Endothelial cell (in vitro differentiated cells): ENCODE measurements at places on chromosomes 6 and 20.
A peak's percentile ranks its signal among the peaks of the same experiment; 100 is the strongest.

GRCh38 chr20:11682285-11682684, 235.4 kb upstream of the BTBD3 start:
- no peak for DNase-seq

- DNase-seq = no peak
Observed at GRCh38 chr6:149050160-149050559, 267.4 kb upstream of the TAB2 start.

- DNase-seq = no peak
Observed at GRCh38 chr20:50340541-50340940, 149.9 kb downstream of the CEBPB start.

GRCh38 chr20:60201198-60201835, 243.1 kb downstream of the CDH26 start:
- DNase-seq = no peak

- no peak for DNase-seq
Observed at GRCh38 chr20:57407541-57407956, 16.4 kb downstream of the RBM38 start.

DNA sequence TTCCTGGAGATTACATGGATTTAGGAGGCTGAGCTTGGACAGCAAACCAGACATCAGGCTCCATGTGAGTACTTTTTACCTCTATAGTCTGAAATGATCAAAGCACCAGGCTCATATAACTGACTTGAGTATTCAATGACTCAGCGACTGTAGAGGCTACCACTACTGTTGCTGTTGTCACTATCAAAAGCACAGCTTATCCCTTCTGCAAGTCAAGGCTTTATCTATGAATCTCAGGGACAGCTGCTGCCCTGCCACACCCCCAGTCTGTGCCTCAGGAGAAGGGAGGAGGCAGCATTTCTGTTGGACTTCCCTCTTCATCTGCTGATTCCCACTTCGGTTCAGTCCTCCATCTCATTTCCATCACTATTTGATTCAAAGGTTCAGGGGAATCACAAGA, 80.5 kb upstream of the CNR1 start:
- DNase-seq = no peak

DNA sequence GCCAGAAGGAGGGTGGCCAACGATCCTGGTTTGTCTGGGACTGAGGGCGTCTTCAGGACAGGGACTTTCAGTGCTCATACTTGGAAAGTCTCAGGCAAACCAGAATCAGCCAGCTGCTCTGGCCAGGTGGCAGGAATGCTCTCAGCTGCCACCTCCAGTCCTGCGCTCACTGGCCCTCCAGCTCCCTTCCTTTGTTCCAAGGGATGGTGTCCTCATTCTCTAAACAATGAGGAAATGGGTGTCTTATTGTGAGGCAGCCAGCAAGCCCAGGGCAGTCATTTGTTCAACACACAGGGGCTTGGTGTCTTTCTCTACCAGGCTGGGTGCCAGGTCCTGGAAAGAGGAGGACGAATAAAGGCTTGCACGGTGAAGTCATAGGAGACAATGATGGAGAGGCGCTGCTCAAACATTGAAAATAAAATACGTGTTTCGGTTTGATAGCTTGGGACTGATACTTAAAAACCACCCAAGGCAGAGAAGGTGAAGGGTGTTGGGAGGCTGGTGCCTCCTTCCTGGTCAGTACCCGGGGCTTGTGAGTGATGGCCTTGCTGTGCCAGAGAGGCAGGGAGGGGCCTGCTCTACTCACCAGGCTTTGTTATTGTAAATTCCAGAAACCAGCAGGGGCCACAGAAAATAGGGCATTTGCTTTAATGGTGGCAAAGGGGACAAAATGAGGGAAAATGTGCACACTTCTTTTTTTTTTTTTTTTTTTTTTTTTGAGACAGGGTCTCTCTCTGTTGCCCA, 11.3 kb upstream of the TMEM181 start:
- DNase-seq = no peak

- DNase-seq = no peak
Observed at GRCh38 chr6:161743509-161744178, 469.8 kb upstream of the AGPAT4 start.

DNA sequence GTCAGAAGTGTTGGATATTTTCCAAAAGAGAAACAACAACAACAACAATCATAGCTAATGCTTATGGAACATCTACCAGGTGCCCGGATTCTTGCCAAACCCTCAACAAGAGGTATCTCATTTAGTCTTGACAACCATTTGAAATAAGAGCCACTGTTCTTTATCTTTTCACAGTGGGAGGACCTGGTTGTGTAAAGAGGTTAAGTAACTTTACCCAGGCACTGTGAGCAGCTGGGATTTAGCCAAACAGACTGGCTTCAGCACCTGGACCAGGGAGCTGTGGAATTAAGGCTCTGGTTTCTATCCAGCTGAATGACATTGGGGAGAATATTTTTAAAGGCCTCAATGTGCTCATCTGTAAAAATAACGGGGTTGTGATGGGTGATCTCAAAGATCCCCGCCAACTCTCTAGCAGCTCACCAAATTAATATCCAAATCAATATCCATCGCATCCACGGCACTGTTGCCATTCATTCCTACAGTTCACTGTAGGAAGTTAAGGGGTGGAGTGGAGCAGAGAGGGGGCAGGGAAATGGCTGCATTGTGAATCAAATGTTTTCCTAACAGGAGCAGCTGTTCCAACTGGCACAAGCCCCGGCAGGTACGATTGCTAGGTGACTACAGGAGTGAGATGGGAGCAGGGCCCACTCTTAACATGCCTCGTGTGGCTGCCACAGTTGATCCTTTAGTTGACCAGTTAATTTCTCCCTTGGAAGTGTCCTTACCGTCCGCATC, 61.8 kb downstream of the GCNT2 start:
- DNase-seq = no peak

DNA sequence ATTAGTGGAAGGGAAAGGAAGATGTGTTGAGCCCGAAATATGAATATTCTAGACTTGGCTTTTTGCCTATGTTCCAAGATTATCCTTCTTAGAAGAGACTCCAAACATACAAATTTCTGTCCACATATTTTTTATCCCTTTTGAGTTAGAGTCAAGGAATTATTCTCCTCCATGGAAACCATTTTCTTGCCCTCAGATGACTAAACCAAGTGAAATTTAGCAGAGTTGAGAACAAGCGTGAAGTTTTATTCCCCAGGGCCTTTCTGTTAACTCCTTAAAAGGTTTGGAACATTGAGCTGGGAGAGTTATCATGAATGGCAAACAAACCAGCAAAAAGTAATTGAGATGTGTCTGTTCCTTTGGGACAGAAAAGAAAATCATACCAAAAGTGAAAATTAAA, 286.1 kb upstream of the PLCB4 start:
- no peak for DNase-seq

- peak; percentile 27 for DNase-seq
Observed at GRCh38 chr6:15243910-15244619, 1.8 kb upstream of the JARID2 start.

GRCh38 chr20:54228841-54229240, 21.0 kb downstream of the PFDN4 start:
- no peak for DNase-seq

GRCh38 chr6:154039231-154039842, at the start of gene OPRM1:
Gene OPRM1, plus strand, starts transcription at chr6:154039240. Its CDS starts 305 bp downstream, at chr6:154039545.
- DNase-seq = peak; percentile 89

DNA sequence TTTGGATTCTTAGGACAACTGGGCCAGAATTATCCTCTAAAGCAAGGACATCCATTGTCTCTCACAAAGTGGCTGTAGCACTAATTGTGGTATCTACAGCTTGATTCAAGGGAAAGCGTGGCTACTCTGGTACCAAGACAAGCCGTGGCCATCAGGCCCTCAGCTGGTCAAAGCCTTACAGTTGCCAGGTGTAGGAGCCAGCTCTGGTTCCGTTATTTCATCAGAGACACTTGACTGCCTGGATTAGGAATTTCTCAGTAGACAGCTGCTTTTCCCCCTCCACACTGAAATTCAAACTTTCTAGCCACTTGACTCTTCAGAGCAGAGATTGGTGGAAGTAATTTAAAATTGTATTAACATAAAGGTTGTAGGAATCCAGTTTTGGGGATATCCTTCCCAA, 104.2 kb downstream of the ANKS1A start:
- DNase-seq = no peak

- no peak for DNase-seq
Observed at GRCh38 chr20:53282217-53282955, 310.2 kb downstream of the TSHZ2 start.

DNA sequence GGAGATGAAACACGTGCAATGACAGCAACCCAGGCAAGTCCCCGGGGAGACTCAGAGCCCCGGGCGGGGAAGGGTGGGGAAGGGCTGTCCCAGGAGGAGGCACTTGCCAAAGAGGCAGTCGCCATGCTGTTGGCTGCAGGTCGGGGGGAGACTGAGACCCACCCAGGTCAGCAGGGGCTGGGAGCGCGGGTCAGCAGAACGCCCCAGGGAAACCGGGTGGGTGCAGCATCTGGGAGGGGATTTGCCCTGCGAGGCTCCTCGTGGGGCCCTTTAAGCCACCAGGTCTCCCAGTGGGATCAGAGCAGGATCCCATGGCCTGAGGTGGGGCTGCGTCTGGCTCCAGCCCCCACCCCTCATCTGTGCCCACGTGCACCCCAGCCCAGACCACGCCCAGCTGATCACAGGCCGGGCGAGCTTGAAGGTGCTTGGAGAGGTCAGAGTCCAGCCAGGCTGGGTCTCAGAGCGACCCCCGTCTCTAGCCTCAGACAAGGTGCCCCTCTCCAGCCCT, 65.5 kb downstream of the YTHDF1 start:
- no peak for DNase-seq
